ENCODE measurements at places on chromosomes 1 and 21.

DNA sequence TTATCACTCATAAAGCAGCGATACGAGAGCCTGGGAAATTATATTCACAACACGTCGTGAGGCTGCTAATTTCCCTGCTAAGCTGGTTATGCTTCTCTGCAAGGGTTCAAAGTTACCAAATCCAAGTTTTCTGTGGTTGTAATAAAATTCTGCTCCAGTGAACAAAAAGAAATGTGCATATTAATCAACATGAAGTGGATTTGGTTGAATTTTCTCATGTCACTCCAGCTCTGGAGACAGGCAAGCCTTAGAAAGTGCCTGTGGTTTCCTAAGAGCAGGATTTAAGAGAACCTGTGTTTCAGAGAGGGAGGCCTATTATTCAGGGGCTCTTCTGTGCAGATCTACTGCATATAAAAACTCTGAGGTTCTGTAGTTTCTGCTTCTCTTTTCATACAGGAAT is 87.5 kb downstream of the WLS start:
- DNase-seq: no peak

DNA sequence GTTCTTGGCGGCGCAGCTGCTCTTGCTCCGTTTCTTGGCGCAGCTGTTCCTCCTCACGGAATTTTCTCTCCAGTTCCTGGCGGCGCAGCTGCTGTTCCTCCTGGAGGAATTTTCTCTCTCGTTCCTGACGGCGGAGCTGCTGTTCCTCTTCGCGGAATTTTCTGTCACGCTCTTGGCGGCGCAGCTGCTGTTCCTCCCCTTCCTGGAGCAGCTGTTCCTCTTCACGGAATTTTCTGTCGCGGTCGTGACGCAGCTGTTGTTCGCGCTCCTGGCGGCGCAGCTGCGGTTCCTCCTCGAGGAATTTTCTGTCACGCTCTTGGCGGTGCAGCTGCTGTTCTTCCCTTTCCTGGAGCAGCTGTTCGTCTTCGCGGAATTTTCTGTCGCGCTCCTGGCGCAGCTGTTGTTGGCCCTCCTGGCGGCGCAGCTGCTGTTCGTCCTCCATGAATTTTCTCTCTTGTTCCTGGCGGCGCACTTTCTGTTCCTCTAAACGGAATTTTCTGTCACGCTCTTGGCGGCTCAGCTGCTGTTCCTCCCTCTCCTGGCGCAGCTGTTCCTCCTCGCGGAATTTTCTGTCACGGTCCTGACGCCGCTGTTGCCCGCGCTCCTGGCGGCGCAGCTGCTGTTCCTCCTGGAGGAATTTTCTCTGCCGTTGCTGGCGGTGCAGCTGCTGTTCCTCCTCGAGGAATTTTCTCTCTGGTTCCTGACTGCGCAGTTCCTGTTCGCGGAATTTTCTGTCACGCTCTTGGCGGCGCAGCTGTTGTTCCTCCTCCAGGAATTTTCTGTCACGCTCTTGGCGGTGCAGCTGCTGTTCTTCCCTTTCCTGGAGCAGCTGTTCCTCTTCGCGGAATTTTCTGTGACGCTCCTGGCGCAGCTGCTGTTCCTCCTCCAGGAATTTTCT is 7.0 kb downstream of the TCHH start:
- no peak for DNase-seq

DNA sequence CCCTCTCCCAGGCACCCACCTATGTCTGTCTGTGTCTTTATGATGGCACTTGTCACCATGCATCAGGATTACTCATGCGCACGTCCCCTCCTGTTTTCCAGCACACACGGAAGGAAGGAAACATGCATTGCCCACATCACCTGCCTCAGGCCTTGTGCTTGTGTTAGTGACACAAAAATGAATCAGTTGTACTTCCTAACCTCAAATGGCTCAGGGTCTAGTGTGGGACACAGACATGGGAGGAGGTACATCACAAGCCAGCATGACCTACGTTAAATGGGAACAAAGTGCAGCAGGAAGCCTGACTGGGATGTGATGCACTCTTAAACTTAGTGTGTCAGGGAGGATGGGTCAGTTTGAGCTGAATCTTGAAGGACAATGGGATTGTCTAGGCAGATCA is 126.7 kb downstream of the TRABD2B start:
- no peak for DNase-seq

- no peak for DNase-seq
Observed at GRCh38 chr1:222224636-222225315, 323.1 kb downstream of the HHIPL2 start.

DNA sequence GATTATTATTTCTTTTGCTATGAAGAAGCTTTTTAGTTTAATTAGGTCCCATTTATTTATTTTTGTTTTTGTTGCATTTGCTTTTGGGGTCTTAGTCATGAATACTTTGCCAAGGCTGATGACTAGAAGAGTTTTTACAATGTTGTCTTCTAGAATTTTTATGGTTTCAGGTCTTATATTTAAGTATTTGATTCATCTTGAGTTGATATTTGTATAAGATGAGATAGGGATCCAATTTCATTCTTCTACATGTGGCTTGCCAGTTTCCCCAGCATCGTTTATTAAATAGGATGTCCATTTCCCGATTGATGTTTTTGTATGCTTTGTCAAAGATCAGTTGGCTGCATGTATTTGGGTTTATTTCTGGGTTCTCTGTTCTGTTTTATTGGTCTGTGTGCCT is 8.5 kb upstream of the ACBD6 start:
- DNase-seq: no peak

DNA sequence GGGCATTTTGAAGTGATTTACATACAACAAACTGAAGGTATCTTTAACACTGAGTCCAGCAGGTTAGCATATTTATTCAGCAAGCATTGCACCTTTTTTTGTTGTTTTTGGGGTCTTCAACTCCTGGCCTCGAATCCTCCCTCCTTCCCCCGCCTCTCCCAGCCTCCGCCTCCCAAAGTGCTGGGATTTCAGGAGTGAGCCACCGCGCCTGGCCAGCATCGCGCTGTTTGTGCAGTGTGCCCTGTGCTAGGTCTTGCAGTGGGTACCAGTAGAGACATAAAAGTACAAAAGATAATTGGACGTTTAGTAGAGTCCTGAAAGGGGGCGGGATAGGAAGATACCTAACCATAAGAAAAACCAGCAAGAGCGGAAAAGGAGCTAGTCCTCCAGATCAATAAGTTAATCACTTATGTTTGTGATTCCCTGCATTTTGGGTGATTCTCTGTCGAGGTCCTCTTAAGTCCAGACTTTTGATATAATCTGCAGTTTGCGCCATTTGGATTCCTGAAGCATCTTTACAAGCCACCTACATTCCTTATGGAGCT is 111.8 kb downstream of the OSBPL9 start:
- DNase-seq: no peak

DNA sequence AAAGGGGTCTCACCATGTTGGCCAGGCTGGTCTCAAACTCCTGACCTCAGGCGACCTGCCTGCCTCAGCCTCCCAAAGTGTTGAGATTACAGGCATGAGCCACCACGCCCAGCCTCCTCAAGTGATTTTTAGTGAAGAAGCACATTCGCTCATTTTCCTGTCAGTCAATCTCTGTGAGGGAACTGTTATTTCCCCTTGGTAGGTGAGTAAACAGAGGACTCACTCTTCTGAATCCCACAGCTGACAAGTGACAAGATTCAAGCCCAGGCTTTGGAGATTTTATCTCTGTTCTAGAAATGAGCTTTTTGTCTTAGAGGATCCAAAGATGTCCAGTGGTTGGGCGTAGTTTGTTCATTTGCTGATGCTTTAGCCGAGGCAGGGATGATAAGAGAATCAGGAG is 43.9 kb upstream of the TACSTD2 start:
- DNase-seq: no peak

DNA sequence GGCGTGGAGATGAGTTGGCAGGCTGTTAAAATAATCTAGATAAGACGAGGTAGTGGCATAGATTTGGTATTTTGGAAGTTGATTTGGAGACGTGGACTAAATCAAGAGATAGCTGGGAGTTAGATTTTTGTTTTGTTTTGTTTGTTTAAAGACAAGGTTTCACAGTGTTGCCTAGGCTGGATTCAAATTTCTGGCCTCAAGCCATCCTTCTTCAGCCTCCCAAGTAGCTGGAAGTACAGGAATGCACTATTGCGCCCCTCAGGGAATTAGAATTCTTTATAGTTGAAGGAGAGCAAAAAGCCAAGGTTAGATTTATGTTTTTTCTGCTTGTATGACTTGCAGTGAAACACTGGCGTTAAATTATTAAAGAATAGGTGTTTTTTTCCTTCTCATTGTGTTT is 22.3 kb upstream of the SNRPE start:
- DNase-seq: no peak

DNA sequence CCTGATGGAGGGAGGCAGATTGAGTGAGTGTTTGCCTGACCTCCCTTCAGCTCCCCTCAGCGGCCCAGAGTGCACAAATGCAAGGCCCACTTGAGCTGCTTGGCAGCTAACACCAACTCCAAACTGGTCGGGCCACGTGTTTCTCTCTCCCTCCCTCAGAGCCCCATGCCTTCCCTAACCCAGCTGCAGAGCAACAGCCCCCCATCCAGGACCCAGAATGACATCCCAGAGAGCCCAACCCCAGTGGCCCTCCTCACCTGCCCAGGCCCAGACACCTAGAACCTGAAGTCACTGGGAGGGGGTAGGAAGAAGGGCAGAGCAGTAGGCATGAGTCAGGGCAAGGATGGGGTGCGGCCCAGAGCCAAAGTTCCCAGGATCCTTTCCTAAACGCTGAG is 789 bp upstream of the S100A14 start:
- no peak for DNase-seq

GRCh38 chr1:45828841-45829240 is 25.4 kb downstream of the MAST2 start:
- DNase-seq: no peak

DNA sequence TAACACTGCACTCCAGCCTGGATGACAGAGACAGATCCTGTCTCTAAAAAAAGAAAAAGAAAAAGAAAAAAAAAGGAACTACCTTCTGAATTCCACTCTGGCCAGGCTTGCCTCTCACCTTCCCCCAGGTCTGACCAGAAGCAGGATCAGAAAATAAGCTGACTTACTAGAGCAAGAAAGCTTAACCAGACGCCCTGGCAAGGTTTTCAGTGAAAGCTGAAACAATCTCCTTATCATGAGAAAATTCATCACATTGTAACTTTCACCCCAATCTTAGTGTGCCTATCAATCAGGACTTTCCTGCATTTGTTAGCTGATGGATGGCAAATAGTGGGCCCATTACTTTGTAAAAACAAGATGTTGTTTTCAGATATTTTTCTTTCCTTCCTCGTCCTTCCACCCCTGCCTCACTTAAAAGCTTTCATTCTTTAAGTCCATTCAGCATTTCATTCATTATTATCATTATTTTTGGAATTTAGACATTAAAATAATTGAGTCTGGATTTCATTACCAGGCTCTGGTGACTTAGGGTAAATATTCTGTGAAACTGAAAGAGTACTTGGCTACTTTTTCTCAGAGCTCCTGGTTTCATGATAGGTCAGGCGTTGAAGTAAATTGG is 96.5 kb upstream of the CD34 start:
- no peak for DNase-seq

- no peak for DNase-seq
Observed at GRCh38 chr1:209517681-209518050, 65.8 kb upstream of the CAMK1G start.

- no peak for DNase-seq
Observed at GRCh38 chr1:194293851-194294405, 1107.5 kb upstream of the B3GALT2 start.

DNA sequence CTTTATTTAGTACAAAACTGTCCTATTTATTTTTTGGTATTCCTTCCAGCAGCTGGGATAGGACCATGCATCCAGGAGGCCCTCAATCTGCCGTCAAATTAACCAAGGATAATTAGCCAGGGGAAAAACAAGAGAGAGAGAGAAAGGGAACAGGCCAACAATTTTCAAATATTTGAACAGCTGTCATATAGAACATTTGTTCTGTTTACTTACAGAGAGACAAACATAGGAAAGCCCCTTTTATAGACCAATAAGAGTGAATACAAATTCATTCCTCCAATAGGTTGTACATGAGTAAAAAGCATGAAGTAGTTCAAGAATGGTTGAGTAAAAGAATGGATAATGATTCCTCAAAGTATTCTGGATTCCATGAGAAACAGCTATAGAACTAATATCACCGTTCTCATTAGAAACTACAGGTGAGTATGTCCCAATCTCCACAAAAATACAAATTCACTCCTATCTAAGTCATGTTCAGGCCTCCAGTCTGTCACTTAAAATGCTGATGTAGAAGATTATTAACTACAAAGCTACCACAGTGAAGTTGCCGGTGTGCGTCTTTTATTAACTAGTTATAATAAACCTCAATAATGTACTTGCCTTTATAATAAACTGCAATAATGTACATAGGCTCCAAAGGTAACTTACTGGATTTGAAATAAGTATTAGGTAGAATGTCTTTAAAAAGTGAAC is 64.8 kb upstream of the GNG4 start:
- DNase-seq: no peak

- DNase-seq: no peak
Observed at GRCh38 chr1:55571767-55572166, 356.6 kb upstream of the USP24 start.

DNA sequence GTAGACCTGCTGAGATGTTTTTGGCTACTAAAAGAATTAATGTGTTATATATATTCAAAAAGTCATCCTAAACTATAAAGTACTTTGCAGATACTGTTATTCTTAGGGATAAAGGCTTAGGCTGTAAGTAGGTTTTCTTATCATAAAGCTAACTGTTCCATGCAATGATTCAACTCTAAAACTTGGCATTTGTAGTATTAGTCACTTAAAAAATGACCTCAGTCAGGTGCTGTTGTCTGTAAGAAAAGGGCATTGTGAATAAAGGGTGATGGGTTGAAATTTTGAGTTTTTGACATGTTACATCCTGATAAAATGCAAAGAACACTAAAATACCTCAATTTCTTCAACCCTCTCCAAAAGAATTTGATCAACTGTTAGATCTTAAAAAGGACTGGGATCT is 32.9 kb downstream of the ADCY10 start:
- DNase-seq: no peak

DNA sequence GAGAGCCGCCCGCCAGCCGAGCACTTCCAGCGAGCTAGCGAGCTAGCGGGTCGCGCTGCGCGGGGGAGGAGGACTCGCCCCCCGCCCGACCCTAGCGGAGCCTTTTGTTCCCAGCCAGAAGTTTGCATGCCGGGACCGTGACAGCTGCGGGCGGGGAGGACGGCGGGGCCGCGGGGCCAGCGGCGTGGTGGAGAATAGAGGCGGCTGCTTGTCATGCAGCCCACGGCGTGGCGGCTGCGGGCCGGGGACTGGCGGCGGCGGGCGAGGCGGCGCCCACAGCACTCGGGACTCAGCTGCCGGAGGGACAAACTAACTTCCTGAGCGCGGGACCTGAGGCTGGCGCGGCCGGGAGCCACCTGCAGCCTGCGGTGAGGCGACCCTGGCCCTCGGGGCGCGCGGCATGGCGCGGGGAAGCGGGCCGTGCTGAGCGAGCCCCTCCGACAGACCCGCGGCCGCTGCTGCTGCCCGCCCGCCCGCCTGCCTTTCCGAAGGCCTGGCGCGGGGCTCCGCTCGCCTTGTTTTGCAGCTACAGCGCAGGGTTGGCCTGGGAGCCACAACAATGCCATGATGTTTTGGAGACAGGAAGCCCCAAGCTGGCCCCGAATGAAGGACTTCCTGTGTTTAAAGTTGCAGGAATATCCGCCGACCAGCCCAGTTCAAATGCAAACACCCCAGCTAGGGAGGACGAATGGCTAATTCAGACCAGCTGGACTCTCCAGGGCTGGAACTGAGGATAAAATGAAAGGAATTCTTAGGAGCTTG is 82.2 kb upstream of the BMP8A start:
- DNase-seq: no peak

Data from NCI-H187 (cell line).